ENCODE measurements at places on chromosomes 12 and 14.
A peak's percentile ranks its signal among the peaks of the same experiment; 100 is the strongest.

- DNase-seq = no peak
Measured at GRCh38 chr12:57090490-57090889, 1.6 kb downstream of the NAB2 start.

DNA sequence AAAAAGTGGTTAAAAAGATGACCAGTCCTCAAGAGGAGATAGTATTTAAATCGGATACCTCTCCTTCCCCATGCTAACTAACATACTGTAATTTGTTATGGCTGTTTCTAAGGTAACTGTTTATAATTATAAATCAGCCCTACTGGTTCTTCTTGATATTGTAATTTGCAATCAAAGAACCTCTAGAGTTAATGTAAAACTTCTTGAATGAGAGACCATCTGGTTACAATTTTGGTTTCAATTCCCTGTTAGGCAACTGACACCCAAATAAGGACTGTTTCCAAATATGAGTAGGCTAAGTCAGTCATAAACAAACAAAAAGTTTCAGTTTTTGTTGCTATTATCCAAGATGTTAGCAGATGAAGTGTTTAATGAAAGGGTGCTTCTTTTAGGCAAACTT is 120.2 kb upstream of the DNM1L start:
- DNase-seq = no peak

DNA sequence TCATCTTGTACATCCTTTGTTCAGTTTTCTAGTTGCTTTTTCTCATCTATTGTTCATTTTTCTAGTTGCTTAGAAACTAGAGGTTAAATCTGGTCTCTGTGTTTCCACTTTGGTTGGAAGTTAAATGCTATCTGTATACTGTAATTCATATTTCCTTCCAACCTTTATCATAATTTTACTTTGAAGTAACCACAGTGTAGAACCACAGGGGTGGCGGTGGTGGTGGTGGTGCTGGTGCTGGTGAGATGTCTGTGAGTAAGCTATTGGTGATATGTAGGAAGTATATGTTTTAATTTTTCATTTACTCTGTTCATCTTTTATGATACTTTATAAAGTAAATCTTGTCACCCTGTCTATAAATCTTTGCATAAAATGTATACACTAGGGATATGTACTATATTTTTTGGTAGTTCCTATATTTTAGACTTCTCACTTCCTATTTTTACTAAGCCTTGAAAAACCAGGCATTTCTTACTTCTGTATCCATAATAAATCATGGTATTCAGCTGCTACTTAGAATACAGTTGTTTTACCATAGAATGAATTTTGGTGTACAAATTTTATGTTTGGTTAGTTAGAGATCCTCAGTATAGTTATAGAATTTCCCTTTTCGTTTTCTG is 31.9 kb downstream of the CCDC91 start:
- no peak for DNase-seq

DNA sequence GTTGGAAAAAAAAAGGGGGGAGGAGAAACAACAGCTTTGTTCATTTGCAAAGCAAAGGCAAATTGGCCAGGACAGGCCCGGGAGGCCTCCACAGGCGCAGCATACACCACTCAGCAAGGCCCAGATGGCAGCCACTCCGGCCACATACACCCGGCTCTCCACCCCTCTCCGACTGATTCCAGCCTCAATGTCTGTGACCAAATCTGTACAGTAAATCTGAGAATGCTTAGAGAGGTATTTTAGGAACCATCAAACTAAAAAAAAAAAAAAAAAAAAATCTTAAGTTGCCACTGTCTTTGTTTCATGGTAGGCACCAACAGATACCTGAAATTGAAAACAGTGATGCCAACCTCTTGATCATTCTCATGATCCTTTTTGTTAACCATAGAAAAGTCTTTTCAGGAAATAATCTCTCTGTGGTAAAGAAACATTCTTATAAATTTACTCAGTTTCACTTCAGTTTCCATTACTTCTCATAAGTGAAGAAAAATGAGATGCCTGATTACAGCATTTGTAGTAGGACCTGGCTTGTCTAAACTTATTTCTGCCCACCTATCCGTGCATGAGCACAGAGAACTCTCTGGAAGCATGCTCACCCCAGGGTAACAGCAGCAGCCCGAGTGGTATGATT is 20.2 kb downstream of the VPS37B start:
- DNase-seq = no peak

GRCh38 chr12:22625762-22626294 is 857 bp downstream of the ETNK1 start:
- DNase-seq = peak; percentile 77

- no peak for DNase-seq
Measured at GRCh38 chr12:79547044-79547734, 143.6 kb downstream of the PAWR start.

GRCh38 chr12:82758749-82759330 is 72.1 kb downstream of the TMTC2 start:
- DNase-seq = no peak

GRCh38 chr12:29497588-29497987 is at the start of gene OVCH1:
Gene OVCH1 (minus strand): TSS chr12:29497686. CDS start chr12:29497686, 0 bp downstream.
- DNase-seq = no peak

DNA sequence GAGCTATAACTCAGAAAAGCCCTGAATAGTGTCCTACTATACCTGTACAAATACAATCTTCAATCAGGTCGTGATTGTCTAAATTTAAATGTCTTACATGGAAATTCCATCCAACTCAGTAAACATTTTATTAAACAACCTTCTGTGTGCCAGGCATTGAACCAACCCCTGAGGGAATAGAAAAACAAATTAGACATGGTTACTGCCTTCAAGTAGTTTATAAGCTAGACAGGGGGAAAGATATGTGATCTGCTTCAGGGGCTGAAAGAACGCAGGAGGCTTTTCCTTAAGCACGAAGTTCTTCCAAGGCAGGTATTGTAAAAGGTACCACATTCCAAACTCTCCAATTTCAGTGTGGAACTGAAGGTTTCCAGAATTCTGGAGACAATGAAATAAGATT is 39.7 kb upstream of the STAB2 start:
- DNase-seq = no peak

DNA sequence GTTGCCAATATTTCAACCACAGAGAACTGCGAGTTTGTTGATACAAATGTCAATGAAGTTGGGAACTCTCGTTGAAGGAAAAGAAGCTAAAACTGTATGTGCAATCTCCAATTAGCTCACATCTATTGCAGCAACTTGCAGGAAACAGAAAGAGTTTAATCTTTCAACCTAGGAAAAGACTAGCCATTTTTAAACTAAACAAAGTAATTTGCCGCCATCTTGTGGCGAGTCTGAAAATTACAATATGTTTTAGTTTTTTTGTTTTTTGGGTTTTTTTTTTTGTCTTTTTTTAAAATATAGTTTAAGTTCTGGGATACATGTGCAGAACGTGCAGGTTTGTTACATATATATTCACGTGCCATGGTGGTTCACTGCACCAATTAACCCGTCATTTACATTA is 131.2 kb upstream of the FOXG1 start:
- DNase-seq = peak; percentile 28

- no peak for DNase-seq
Measured at GRCh38 chr12:132266370-132266769, 63.0 kb downstream of the GALNT9 start.

GRCh38 chr14:48805315-48805714 is 780.9 kb downstream of the RPS29 start:
- no peak for DNase-seq

DNA sequence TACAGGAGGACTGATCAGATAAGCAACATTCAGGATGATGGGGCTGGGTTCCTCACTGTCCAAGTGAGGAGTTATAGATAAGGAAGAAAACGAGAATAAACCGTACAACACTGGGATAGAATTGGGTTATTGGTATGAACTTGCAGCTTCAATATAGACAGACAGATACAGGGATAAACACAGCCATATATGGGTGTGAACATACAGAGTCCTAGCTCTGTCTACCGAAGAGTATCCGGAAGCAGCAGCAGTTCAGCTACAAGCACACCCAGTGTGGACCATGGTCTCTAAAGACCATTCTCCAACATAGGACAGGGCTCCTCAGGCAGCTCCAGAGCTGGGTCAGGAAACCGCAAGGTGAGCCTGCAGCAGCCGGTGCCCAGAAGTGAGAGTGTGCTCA is 40.8 kb downstream of the CDC42BPB start:
- no peak for DNase-seq

DNA sequence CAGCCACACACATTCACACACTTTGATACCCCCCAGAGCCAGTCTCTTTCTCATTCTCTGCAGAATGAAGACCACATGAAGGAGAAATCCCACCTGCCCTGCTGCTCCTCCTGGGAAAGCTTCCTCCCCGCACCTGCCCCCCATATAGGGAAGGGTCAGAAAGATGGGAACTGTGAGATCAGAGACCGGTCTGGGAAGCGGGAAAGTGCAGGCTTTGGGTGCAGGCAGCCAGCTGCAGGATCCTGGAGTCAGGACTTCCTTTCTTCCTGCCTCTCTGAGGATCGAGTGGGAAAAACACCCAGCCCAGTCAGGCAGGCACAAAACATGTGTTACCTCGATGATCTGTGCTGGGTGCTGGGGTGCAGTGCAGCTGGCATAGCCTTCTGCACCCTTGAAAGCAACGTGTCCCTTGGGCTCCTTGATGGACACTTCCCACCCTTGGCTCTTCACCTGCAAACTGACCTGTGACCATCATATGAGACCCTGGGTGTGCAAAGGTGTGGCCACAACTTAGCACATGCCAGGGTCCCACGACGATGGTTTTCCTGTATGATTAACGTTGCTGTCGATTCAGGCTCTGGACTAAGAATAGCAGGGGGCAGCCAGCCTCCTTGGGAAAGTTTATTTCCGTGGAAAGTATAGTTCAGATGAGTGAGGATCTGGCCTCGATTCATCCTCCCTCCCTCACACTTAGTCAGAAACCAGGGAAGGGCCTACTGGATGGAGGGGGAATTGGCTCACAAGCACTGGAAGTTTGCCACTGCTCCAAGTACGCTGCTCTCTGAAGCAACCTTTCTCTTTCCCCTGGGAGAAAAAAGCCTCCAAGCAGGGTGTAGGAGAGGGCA is 105.4 kb upstream of the MED13L start:
- peak; percentile 14 for DNase-seq

- DNase-seq = no peak
Measured at GRCh38 chr12:56224954-56225353, 812 bp downstream of the NABP2 start.

DNA sequence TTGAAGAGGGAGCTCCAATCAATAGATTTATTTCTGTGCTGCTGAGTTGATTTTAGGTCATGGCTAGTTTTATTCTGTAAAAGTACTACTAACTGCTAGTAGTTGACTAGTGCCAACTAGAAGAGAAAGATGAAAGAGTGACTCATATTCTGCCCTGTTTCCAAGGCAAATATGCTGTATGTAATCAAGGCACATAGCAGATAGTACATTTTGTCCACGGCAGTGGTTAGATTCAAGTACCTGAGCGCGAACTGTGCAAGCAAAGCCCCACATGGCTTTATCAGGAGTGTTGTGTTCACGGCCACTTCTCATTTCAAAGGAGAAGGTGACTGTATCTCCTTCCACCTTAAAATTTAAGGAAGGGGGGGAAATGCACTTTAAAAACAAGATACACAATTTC is 126.8 kb downstream of the TRAFD1 start:
- no peak for DNase-seq

- DNase-seq = no peak
Measured at GRCh38 chr12:113297621-113298471, 37.1 kb downstream of the SLC8B1 start.

GRCh38 chr12:121467638-121468498 is 68.0 kb downstream of the RNF34 start:
- DNase-seq = no peak

All from RKO (cell line).